ENCODE measurements at places on chromosomes 7 and 10.

DNA sequence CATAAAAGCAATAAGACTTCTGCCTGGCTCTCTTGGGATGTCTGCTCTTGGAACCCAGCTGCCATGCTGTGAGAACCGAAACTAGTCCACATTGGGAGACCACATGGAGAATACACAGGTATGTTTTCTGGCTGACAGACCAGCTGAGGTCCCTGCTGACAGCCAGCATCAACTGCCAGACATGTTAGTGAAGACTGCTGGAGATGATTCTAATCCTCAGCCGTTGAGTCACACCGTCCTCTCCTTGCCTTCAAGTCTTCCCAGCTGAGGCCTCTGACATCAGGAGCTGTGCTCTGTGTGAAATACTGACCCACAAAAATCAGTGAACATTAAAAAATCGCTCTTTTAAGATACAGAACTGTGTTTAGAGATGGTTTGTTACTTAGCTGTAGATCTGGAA is 36.9 kb upstream of the AGR2 start:
- DNase-seq: no peak

DNA sequence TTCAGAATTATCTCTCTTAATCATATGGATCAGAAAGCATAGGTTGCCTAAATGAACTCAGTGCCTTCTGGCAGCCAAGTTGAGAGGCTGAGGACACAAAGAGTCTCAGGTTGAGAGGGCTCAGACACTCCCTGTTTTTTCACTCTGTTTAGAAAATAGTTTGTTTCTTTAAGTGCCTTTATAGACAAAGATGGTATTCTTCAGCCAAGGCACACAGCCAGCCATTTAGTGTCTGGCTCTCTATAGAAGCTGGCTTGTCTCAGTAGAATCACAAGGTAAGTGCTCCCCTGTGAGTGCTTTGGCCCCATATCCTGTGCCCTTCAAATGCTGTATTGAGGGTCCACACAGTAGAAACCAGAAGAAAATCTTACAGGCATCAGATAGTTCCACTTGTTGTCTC is 3.6 kb downstream of the GPR158 start:
- no peak for DNase-seq

DNA sequence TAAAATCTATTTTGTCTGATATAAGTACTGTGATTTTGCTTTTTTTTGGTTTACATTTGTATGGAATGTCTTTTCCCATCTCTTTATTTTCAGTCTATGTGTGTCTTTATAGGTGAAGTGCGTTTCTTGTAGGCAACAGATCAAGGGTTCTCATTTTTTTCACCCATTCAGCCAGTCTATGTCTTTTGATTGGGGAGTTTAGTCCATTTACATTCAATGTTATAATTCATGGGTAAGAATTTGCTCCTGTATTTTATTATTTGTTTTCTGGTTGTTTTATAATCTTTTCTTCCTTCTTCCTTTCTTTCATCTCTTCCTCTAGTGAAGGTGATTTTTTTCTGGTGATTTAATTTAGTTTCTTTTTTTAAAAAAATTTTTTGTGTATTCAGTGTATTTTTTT is 104.8 kb upstream of the TMEM229A start:
- no peak for DNase-seq

- peak; percentile 53 for DNase-seq
Measured at GRCh38 chr7:105682341-105683060, 101.2 kb upstream of the EFCAB10 start.

DNA sequence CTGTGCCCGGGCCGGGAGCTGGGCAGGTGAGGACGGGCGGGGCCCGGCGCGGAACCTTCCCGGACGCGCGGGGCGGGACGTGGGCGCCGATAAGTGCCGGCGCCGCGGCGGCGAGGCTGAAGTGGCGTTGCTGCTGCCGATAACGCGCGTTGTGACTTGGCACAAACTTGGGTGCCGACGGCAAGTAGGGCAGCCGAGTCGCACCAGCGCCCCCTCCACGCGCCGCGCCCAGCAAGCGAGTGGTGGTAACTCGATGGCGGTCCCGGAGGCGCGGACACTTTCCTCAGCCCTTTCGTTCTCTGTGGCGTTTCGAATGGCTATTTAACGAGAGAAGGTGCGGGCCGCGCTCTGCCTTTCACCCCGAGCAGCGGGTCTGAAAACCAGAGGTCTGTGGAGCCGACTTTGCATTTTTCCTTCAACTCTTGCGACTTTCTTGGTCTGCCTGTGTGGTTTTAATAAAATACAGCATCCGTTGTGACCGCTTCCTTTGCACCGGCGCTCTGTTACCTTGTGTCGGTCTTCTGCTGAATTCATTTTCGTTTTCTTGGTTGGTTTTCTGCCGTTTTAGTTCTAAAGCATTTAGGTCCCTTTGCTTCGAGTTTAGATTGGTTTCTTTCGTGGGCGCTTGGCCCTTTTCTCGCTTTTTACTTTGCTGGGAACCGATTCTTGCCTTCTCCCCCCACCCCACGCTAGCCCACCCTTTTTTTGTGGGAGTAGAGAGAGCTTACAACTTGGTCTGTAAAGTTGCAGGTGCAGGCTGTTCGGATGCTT is 701 bp downstream of the STK17A start:
- DNase-seq: peak; percentile 15

GRCh38 chr10:12444981-12445700 is 95.8 kb downstream of the CAMK1D start:
- no peak for DNase-seq

DNA sequence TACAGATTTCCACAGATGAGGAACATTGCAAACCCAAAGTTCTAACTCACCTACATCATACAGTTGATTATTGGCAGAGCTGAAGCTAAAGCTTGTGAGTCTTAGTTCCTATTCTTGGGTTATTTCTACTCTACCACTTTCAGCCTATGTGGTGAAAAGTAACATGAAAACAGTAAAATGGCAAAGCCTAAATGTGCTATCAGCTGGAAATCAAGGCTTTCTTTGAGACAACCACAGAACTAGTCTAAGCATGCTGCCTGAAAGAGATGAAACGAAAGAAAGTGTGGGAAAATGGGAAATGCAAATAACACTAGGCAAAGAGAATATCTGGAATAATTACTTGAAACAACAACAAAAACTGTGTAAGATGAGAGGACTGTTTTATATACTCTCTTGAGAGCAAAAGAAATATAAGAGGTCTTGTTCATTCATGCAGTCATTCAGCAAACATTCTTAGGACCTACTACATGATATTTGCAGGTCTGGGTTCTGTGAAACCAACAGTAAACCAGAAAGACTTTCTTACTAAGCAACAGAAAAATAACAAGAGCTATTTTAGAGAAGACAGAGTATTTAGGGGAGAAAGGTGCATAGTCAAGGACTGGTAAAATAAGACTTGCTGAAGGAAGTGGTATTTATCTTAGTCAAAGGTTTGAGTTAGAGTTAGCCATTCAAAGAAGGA is 437.1 kb downstream of the HTR7 start:
- DNase-seq: no peak

DNA sequence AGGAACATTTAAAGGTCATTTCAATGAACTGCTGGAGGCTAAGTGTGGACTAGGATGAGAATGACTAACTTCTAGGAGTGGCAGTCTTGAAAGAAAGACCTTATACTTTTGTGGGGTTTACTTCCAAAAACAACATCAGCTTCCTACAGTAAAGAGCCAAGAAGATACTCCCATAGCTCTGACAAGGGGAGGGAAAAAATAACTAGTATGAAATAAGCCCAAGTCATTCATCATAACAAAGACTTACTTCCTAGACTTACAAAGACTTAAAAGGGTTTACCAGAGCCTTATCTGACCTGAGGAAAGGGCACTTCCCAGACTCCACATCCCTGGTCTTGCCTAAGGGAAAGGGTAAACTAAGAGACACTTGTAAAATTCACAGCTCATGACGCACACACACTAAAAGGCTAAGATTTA is 31.7 kb downstream of the ARHGAP12 start:
- DNase-seq: no peak

- DNase-seq: no peak
Measured at GRCh38 chr7:120729245-120729644, 128.7 kb downstream of the TSPAN12 start.

- DNase-seq: peak; percentile 58
Measured at GRCh38 chr10:132418527-132419416, 21.8 kb downstream of the PWWP2B start.

DNA sequence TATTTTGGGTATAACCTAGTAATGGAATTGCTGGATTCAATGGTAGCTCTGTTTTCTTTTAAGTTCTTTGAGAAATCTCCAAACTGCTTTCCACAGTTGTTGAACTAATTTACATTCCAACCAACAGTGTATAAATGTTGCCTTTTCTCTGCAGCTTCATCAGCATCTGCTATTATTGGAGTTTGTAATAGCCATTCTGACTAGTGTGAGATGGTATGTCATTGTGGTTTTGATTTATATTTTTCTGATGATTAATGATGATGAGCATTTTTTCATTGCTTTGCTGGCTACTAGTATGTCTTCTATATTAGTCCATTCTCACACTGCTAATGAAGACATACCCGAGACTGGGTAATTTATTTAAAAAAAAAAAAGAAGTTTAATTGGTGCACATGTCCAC is 248.6 kb upstream of the MAGI2 start:
- no peak for DNase-seq

DNA sequence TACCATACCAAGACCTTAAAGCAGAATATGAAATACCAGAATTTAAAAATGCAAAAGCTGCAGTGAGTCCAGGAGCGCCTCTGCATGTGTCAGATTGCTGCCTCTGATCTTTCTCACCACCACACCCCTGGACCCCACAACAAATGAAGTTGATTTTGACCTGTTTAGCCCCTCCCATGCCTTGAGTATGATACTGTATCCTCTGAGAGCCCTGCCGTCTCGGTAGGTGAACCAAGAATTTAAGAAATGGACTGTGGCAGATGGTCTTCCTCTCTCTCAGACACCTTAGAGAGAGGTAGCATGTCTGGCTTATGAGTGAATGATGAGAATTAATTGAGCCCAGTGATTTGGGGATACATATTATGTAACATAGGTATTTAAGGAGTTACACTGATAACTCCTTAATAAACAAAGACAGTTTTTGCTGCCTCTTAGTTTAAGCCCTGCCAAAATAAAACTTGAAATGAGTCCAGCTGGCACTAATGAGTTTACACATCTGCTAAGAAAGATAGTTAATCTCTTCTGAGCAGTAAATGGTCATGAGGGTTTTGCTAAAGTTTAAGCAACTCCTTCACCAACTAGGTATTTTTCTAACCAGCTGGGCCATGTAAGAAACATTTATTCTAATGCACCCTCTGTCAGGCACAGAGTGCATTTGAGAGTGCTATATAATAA is 4.5 kb upstream of the TFPI2 start:
- no peak for DNase-seq

- DNase-seq: no peak
Measured at GRCh38 chr7:50558294-50559053, 6.7 kb downstream of the DDC start.

- no peak for DNase-seq
Measured at GRCh38 chr10:31799181-31799580, 129.4 kb downstream of the ARHGAP12 start.

DNA sequence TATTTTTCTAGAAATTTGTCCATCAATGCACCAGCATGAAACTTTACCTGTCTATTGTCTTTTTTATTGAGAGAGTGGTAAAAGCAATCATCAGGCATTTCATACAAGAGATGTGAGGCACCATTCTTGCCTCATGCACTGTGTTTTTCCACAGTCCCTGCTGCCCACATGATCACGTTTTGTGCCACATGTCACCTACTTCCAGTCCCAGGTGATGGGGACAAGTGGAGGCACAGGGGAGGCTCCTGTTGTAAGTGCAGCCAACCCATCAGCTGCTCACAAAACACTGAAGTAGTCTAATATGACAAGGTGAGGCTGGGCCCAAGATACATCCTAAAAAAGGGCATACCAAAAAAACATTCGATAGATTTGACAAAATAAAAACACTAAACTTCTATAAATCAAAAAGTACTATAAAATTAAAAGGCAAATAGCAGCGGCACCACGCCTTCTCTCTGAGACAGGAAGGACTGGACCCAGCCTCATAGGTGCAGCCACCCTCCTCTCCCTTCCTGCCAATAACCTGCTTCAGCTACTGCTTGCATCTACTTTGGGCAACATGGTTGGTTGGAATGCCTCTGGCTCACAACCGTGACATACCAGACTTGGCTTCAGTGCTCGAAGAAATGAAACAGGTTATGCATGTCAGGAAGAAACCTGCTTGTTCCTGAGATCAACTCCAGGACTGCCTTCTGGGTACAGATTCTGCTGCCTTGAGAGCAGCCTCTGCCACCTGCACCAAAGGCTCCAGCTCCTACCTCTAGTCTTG is 2.3 kb downstream of the ZC3HAV1L start:
- DNase-seq: no peak

GRCh38 chr7:136693166-136694119 is 175.0 kb upstream of the CHRM2 start:
- no peak for DNase-seq

DNA sequence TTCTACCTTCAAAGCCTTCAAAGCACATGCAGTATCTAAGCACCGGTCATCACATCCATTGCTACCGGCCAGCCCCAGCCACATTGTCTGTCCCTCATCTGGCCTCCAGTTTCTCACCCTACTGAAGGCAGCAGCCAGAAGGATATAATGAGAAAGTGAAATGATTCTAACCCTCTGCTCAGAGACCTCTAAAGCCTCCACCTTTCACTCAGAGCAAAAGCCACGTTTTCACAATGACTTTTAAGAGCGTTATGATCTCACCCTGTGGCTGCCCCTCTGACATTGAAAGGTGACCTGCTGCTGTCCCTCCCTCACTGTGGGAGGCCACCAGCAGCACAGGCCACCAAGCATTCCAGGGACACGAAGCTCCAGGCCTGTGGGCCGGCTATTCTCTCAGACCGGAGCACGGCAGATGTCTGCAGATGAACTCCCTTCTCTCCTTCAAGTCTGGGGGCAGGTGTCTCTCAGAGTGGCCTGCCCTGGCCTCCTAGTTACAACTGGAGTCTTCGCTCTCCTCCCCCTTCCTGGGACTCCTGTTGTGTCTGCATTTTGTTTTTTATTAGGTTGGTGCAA is 94.9 kb upstream of the EEPD1 start:
- no peak for DNase-seq

DNA sequence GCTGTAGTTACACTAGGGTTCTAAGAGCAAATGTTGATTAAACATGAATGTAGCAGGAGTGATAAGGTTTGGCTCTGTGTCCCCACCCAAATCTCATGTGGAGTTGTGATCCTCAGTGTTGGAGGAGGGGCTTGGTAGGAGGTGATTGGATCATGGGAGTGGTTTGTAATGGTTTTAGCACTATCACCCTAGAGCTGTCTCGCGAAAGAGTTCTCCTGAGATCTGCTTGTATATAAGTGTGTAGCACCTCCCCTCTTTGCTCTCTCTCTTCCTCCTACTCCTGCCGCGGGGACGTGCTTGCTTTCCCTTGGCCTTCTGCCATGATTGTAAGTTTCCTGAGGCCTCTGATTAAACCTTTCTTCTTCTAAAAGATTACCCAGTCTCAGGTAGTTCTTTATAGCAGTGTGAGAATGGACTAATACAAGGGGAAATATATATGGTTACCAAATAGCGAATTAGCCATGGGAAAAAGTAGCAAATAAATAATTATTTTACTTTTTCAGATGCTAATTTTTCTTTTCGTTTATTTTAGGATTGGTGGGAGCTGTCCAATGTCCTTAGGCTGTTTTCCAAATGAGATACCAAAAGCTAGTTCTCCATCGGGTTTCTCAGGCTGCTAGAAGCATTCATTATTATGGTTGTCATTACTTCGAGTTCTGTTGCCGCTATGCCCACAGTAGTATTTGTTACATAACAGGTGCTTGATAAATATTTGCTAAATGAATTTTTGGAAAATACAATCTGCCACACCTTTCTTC is 58.7 kb downstream of the PTEN start:
- DNase-seq: no peak

GRCh38 chr10:131881104-131881880 is 19.5 kb upstream of the PPP2R2D start:
- no peak for DNase-seq

Data from NCI-H2107 (cell line).